MM.1S (cell line): ENCODE measurements at places on chromosomes 1 and 21.

GRCh38 chr21:44702111-44702972 lies 5.4 kb downstream of the KRTAP10-12 start:
- no peak overlapping the region for H3K27ac ChIP-seq
- no peak overlapping the region for H3K4me3 ChIP-seq
- peaks cover 90% of the 10 kb centered on the region for H3K27me3 ChIP-seq
- DNase-seq, result no peak

- no peaks in the 10 kb centered on the region for H3K27me3 ChIP-seq
- DNase-seq, result no peak
- no peak overlapping the region for H3K27ac ChIP-seq
- H3K36me3 ChIP-seq, result peaks cover 8% of the 10 kb centered on the region; the same call in 1 of the 2 replicates
These were observed 12.8 kb downstream of the ZFP69B start for GRCh38 chr1:40462956-40463590.

GRCh38 chr1:241688940-241689368 lies 36.9 kb downstream of the WDR64 start:
- H3K4me1 ChIP-seq, result no peaks in the 10 kb centered on the region
- no peak for DNase-seq
- no peak overlapping the region for H3K4me3 ChIP-seq
- no peaks in the 10 kb centered on the region for H3K27me3 ChIP-seq

- H3K27me3 ChIP-seq, result no peaks in the 10 kb centered on the region
- H3K27ac ChIP-seq, result no peak overlapping the region
- H3K4me1 ChIP-seq, result no peaks in the 10 kb centered on the region
- no peaks in the 10 kb centered on the region for H3K36me3 ChIP-seq
- DNase-seq, result no peak
- H3K4me3 ChIP-seq, result no peak overlapping the region
These were observed 30.7 kb upstream of the RRP15 start for GRCh38 chr1:218254296-218254946.

DNA sequence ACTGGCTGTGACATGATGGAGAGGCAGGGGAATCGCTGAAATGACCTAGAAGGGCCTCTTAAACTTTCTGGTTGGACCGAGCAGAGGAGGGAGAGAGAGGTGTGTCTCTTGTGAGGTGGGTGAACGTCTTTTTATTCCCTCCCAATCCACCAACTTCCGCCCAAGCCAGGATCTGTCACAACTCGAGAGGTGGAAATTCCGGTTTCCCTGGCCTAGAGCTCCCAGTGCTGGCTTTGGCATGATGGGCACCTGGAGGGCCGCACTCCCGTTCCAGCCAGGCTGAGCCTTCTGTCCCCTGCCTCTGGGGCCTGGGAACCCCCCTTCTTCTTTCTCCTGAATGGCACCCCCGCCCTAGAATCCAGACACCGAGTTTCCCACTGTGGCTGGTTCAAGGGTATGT lies at the start of gene SEMA4A:
TSS of gene SEMA4A (plus strand) at position 224 of the 400 bp plus-strand sequence. CDS start 994 bp downstream, outside the sequence.
- H3K36me3 ChIP-seq, result peaks cover under 1% of the 10 kb centered on the region; the same call in 1 of the 2 replicates
- H3K27ac ChIP-seq, result peak within 1 kb of the TSS; percentile 91
- peaks cover 58% of the 10 kb centered on the region for H3K4me1 ChIP-seq
- no peak for DNase-seq
